ENCODE measurements at places on chromosomes 12 and 14. TPM values are rescaled to one million over a fixed set of nuclear protein-coding genes. Genes with fewer than 3 reads are reported as not detected.

Gene DCN
- total RNA-seq: not detected

DNA sequence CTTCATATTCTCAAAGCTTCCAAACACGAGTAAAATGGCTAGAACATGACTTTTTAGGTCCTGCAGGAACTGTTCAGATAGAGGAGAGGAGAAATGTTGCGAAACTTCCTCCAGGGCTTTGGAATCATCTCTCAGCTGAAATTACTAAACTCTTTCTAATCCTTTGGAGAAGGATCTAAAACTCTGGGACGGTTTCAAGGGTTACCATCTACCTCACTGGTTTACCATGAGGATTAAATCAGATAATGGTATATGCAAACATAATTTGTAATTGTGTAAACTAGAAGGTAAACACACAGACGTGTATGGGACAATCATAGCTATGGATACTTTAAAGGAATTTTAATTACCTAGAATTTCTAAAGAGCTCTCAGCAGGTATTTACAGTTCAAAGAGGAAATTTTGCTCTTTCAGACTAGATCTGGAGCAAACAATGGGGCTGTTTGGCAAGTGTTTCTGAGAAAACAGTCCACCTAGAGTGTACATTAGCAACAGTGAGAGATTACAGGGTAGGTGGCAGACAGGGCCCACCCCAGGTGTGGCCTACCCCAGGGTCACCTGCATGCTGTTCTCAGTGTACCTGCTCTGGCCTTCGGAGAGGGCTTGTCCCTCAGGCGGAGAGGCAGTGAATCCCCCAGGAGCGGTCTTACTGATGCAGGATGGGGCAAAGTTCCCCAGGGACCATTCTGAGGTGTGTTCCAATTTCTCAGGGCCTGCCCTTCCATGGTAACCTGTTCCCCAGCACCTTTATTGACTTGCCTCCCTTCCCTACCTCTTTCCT, 124.7 kb upstream of the MAX start:
- no peak for DNase-seq

- peak; percentile 9 for DNase-seq
These were observed 116.2 kb upstream of the ARID2 start for GRCh38 chr12:45613296-45613695.

- DNase-seq: peak; percentile 30
These were observed 11.3 kb upstream of the FAM222A start for GRCh38 chr12:109702111-109702841.

Gene SERPINA10
- total RNA-seq: not detected

DNA sequence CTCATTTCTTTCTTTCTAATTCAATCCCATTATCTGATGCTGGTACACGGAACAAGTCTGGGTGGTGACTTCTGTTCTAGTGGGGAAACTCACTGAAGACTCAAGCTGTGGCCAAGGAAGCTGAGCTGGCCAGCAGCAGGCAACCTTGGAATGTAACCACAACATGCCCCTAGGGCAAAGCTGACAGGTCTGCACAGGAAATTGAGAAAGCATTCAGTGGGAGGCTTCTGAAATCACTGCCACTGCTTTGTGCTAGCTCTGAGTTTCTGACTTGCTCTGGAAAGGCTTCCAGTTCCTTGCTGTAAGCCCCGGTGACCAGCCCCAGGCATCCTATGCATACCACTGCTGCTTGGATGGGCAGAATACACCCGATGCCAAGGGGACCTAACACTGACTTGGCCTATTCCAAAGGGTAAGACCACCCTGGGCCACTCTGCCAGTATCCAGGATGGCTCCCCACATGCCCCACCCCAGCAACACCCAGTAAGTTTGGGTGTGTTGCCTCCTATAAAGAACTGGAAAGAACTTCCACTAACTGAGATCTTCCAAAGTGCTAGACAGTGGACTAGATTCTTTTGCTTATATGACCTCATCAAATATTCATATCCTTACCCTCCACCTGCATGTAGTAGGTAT, 84.5 kb upstream of the CDKN3 start:
- peak; percentile 96 for DNase-seq

DNA sequence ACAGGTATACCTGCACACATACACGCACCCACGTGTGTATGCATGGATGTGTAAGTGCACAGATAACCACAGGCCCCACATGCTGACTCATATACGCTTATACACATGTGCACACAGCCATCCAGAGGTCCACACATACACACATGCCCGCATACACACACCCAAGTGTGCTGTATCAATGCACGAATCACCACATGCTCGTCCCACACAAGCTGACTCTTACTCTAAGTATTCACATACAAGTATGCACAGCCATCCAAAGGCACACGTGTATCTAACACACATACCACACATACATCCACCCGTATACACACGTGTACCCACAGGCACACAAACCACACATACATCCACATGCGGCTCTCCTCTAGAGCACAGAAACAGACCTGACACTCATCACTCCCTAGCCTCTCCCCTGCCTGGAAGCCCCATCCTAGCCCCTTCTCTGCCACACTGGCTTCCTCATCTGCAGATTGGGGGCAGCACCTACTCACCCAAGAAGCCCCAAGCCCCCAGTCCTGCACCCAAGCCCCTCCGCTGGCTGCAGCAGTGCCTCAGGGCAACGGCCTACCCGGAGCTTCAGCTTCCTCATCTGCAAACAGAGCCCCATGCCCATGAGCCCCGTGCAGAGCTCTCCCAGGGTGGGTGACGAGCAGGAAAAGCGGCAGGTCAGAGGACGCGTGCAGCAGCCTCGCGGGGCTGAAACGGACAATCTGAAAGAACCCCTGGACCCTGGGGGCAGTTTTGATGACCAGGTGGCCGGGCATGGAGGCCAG, 105.4 kb downstream of the NCOR2 start:
- DNase-seq: no peak

Gene KLRC1
- total RNA-seq: not detected

GRCh38 chr14:104239185-104239775, 100.9 kb downstream of the KIF26A start:
- no peak for DNase-seq

- no peak for DNase-seq
These were observed 25.7 kb downstream of the TUNAR start for GRCh38 chr14:95902273-95902826.

DNA sequence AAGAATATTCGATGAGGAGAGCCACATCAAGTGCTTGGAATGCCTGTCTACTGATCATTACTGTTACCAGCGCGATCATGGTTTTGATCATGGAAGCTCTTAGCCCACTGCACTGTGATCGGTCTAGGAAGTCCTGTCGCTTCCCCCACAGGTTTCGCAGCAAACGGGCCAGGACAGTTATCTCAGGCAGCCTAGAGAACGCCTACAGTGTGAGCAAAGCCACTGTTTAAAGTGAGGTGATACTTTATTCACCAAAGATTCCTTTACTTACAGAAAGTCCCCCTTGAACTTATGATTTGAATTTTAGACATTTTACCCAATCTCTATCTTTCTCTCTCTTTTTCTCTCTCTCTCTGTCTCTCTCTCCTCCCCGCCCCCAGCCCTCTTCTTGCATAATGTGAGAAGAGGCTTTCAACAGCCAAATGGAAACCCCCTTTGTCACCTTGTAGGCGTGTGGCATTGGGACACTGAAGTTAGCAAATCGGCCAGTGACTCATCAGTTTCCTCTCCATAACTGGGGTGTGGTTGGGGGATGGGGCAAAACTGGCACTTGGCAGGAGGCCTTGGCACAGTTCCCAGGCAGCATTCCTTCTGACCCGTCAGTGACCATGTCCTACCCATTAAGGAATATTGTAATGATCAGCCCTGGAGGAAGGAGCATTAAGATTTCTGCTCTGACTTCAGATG, 214.8 kb downstream of the CHST11 start:
- peak; percentile 95 for DNase-seq

- DNase-seq: peak; percentile 37
These were observed 2.4 kb downstream of the PRKD1 start for GRCh38 chr14:29925101-29925722.

DNA sequence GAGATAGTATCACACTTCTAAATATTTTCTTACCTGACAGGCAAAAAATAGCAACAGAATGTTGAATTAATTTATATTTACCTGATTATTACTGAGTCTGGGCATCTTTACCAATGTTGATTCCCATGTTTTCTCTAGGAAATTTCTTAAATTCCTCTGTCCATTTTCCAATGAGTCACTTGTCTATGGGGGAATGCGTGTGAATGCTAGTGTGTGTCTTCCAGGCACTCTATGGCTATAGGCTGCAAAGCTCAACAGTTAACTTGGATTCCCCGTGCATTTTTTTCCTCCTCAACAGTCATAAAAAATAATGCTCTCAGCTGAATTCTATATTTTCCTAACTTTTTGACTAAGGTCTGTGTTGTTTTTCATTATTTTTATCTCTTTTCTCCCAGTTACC, 1385.8 kb upstream of the FLRT2 start:
- peak; percentile 11 for DNase-seq

Gene YY1
- 50.4 TPM for total RNA-seq

DNA sequence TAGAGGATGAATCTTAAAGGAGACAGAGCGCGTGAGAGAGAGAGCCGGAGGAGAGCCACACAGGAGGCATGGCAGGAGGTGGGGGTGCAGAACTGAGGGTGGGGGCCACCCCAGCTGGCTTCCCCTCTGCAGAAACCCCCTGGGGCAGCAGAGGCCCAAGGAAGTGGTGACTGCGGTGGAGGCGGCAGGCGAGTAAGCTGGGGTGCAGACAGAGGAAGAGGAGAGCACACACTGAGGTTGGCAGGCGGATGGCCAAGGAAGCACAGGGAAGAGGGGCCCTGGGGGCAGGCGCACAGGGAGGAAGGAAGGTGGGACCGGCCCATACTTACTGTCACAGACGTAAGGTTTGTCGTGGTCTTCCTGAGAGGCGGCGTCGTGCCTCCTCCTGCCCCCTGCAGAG, 179.8 kb downstream of the DPF3 start:
- no peak for DNase-seq

DNA sequence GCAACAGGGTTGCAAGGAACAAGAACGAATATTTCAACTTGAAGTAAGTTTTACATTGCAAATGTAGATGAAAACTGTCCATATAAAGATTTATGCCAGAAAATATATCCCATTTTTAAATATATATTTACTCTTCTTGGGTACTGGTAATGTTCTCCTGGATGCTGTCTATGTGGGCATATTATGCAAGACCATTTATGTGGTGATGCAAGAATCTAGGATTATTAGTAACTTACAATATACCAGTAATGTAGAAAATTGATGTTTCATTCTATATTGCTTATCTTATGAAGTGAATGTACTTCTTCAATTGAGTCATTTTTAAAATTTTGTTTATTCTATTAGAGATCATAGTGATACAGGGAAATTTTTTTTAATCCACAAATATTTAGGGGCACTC, 25.1 kb downstream of the FGFR1OP2 start:
- no peak for DNase-seq

DNA sequence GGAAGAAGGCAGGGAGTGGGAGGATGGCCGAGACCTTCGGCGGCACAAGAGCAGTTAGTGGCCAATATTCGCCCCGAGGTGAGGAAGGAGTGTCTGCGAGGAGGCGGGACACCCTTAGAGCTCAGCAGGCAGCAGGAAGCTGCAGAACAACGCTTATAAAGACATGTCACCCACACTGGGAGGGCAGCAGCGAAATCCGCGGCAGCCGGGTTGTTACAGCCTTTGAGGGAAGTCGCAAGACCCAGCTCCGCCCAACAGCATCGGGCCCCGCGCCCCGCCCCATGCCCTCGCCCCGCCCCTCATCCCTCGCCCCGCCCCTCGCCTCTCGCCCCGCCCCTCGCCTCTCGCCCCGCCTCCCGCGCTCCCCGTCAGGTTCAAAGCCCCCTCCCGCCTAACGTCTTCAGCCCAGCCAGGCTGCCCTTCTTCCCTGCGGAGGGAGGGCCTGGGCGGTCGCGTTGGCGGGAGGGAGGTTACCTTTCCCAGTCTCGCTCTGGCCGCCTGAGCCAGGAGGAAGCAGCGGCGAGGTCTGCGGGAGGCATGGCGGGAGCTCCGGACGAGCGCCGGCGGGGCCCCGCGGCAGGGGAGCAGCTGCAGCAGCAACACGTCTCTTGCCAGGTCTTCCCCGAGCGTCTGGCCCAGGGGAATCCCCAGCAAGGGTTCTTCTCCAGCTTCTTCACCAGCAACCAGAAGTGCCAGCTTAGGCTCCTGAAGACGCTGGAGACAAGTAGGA, at the start of gene ATP23:
Gene ATP23 (plus strand): TSS at position 403 of the 730 bp plus-strand sequence. CDS start 135 bp downstream, at position 538.
- DNase-seq: peak; percentile 84

DNA sequence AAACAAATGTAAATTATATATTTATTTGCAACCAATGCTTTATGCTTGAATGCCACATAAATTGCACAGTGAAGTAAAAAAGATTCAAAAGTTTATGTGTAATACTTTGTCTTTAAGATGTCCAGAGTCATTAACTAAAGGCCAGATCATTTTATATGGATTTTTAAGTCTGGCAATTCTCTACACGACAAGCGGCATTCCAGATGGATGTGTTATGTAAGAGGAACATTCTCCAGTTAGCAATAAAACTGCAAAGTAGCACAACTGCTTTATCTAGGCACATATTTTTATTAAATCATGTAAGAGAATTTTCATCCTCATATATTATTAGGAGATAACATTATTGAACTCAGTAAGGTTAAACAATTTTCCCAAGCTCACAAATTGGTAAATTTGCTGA, 1717.7 kb upstream of the SEL1L start:
- no peak for DNase-seq

GRCh38 chr14:61750708-61751474, 11.3 kb upstream of the SNAPC1 start:
- DNase-seq: no peak

DNA sequence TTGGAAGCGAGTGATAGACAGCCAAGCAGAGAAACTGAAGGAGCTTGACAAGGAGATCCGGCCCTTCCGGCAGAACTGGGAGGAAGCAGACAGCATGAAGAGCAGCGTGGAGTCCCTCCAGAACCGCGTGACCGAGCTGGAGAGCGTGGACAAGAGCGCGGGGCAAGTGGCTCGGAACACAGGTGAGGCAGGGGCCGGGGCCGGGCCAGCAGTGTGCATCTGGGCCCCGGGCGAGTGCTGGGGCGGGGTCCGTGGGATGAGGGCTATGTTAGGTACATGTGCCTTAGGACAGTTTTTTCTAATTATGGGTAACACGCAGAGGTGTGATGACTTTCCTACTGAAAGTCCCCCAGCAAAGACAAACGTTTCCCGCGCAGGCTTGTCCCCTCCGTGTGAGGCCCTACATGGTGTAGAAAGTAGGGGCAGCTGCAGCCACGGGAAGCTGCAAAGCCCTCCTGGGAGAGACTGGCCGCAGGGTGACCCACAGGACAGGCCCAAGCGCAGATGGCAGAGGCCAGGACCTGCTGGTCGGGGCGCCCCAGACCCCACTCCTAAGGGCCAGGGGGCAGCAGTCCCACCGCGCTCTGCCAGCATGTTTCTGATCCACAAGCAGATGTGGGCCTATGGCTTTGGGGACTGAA, 19.1 kb upstream of the AMN start:
- DNase-seq: no peak

Gene RNASE7
- total RNA-seq: not detected

Gene PPP4R3A
- total RNA-seq: 65.3 TPM

Gene NEDD8
- total RNA-seq: 307 TPM

Data from HT1080 (cell line).